ENCODE measurements at places on chromosomes 16 and 17.

- DNase-seq = no peak
These were observed 108.8 kb downstream of the AMFR start for GRCh38 chr16:56316545-56316944.

- no peak for DNase-seq
These were observed 7.1 kb downstream of the NTN1 start for GRCh38 chr17:9028202-9028987.

DNA sequence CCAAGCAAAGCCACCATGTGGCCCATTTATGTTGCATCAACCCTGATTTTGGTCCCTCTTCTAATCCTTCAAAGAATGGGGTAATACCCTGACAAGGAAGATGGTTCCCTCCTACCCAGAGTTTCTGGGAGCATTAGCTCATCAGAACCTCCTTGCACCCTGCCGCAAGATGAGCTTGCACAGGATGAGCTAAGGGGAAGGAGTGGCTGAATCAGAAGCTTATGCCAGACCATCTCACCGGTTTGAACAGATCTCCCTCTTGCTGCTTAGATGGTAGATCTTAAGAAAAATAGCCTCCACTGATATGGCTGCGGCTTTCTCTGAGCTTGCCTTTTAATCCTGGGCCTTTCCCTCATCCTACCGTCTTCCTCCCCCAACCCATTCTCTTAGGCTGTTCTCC is 175.1 kb downstream of the SOX9 start:
- no peak for DNase-seq

DNA sequence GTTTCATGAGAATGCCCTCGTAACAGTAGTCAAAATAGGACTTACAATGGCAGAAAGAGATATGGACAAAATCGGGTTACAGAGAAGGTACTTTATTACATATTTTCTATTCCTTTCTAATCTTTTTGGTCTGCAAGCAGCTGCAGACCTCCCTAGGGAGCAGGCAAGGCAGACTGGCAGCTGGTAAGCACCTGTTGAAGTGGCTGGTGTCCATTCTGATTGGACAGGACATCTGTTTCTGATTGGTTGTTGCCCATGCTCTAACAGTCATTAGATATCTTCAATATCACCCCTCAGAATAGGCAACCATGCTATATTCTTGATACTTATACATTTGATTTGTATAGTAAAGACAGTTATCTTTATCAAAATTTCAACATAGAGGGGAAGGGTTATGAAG is 606.3 kb downstream of the KCNJ2 start:
- no peak for DNase-seq

- DNase-seq = no peak
These were observed 165.4 kb downstream of the PRKCA start for GRCh38 chr17:66467766-66468165.

GRCh38 chr16:6967796-6968320 is 364.8 kb upstream of the RBFOX1 start:
- DNase-seq = no peak

DNA sequence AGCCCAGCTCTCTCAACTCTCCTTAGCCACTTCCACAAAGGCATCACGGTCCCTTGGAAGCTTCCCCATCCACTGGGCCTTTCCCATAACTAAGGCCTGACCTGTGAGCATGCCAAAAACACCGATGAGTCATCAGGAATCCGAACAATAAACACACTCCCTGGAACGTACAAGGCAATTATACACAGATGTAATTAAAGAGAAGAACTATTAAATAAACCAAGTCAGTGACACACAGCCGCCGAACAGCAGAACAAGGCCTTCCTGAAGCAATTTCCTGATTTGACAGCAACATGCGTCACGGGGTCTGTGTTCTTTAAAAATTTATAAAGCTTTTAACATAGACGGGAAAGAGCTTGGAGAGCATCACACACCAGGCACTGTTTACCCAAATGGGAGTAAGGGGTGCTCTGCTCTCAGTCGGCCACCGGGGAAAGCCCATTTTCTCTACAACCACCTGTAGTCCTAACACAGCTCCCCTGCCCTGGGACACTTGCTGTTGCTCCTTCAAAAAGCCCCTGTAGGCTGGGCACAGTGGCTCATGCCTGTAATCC is 29.4 kb downstream of the COG7 start:
- DNase-seq = no peak

DNA sequence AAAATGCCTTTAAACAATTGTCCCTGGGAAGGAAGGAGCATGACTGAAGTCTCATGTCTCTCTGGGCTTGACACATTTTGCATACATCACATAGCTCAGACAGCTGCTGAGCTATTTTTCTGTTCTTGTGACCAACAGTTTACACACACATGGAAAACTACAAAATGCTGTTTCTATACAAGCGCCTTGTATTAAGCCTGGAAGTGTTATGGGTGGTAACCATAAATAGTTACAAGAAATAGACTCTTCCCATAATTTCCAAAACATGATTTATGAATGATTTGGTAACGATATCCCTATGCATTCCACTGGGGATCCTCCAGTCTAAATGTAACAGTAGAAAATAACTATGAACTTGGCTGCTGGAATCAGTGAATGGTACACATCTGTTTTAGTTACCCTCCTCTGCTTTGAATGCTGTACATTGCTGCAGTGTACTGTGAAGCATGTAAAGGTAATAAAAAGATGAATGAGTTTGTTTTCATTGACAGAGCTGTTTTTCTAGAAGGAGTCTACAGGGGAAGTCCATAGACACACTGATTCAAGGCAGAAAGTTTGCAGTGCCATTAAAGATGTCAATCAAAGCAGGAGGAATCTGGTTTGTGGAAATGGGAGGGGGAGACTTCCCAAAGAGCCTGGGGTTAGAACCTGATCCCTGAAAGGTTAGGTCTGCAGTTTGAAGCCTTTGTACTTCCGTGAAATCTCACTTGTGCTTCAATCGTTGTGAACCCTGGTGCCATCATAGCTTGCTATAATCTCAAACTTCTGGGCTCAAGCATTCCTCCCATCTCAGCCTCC is 5.0 kb downstream of the ACSF2 start:
- DNase-seq = no peak

DNA sequence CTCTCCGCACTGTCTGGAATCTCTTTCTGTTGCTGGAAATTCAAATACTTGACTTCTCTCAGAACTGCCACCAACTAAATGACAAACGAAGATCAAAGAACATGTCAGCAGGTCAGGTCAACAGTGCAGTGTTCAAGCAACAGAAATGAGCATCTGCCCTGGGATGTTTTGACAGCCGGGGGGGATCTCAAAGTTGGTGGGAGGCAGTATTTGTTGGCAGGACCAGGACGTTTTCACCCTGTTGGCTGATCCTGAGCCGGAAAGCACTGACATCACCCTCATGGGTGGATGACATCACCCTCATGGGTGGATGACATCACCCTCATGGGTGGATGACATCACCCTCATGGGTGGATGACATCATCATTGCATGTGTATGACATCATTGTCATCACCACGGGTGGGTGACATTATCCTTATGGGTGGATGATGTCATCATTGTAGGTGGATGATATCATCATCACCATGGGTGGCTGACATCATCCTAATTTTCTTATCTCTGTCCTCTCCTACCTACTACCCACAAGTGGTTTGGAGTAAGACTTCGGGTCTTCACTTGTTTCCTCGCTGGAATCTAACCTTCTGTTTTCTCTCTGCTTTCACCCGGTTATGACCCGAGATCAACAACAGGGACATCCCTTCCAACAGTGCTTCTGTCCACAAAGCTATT is 18.9 kb downstream of the DNAH17 start:
- DNase-seq = no peak

DNA sequence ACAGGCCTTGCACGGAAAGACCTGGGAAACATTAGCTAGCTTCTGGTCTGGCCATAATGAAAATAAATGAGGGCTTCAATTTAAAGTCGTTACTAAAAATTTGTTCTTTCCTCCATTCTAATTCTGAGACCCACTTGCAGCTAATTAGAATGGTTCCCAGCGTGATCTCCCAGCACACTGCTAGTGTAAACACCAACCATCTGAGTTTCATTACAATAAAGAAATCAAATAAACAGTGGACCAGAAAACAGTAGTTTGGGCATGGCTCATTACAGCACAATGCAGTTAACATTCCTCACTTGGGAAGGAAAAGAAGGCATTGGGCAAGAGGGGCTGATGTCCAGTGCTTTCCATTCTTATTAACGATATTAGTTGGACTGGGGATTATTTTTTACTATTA is 410.9 kb upstream of the SOX9 start:
- no peak for DNase-seq

DNA sequence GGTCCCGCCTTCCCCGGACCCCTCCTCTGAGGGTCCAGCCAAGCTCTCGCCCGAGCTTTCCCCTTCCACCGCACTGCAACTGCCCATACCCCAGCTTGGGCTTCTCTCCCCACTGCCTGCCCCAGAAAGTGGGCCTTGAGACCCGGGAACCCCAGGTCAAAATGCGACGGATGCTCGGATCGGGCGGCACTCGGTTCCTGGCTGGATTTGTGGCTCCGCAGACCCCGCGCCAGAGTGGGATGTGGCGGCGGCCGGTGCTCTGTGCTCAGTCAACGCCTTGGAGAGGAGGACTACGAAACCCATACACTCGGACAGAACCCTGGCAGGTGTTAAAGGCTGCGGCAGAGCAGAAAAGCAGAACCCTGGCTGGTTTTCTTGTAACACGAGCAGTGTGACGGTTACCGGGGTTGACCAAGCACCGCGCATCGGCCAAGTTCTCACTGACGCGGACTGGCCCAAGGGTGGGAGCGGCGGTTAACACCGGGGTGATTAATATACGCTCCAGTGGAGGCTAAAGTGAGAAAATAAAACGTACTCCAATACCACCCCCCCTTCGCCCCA is 885 bp upstream of the SLFN13 start:
- DNase-seq = no peak

GRCh38 chr17:54902611-54903010 is 2.0 kb downstream of the TOM1L1 start:
- DNase-seq = no peak

DNA sequence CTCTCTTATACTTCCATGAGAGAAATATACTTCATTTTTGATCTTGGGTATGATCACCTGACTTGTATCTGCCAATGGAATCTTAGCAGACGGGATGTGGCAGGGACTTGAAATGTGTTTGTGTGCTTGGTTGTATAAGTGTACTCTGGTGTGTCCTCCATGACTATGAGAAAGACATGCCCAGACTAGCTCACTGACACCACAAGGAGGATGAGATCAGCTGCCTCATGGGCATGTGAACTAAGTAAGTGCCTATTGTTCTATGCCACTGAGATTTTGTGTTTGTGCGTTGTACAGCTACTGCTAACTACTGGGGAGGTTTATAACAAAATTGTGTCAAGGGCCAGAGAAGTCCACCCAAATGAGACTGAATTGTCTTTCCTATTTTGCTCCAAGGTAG is 402.2 kb upstream of the SALL1 start:
- DNase-seq = no peak

DNA sequence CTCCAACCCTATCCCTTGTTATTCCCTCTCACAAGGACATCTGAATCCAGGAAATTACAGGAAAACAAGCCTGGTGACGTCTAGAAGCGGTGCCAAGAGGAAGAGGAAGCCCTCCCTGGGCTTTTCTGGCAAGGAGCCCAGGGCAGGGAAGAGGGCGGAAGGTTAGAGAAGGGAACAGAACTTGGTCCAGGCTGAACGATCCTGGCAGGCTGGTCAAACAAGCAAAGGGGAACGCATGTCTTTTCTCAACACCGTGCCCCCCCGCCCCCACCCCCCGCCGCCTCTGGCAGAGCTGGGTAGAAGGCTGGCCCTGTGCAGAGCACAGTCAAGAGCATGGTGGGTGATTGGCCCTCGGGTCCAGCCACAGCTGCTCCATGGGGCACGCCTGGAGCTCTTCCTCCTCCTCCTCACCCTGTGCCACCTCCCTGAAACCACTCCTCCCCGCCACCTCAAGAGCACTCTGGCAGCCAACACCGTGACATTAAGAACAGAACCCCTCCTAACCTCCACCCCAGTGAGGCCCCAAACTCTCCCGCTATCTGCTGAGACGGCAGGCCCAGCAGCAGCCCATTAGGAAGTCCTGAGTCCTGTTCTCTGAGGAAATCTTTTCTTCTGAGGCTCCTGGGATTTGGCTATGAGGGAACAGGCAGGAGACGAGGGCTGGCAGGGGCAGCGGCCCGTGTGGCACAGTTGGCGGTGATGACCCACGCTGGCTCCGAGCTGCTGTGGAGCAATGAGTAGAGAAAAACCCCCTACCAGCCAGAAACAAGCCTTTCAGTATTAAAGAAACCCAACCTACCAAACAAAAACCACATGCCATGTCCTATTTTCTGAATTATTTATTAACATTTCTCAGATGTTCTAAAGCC is 7.3 kb downstream of the C16orf86 start:
- DNase-seq = no peak

- DNase-seq = no peak
These were observed 14.3 kb downstream of the CNOT1 start for GRCh38 chr16:58615280-58615679.

GRCh38 chr17:39650121-39650579 is 13.2 kb downstream of the STARD3 start:
- DNase-seq = no peak

DNA sequence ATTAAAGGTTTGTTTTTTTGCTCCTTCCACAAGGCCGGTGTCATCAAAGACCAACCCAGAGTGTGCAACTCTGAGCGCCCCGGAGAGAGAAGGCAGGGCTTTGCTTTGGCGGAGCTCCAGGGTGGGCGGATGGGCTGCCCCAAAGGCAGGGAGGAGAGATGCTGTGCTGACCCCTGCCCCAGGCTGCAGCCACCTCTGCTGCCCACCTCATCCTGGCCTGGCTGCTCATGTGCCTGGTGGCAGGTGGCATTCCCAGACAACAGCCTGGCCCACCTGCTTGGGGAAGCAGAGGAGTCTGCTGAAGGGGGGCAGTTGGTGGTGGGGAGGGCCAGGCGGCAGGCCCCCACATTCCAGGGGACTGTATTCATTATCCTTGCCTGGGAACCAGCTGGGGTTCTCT is 122.1 kb downstream of the SDK2 start:
- DNase-seq = no peak

GRCh38 chr16:50858877-50859627 is 117.2 kb downstream of the CYLD start:
- no peak for DNase-seq

DNA sequence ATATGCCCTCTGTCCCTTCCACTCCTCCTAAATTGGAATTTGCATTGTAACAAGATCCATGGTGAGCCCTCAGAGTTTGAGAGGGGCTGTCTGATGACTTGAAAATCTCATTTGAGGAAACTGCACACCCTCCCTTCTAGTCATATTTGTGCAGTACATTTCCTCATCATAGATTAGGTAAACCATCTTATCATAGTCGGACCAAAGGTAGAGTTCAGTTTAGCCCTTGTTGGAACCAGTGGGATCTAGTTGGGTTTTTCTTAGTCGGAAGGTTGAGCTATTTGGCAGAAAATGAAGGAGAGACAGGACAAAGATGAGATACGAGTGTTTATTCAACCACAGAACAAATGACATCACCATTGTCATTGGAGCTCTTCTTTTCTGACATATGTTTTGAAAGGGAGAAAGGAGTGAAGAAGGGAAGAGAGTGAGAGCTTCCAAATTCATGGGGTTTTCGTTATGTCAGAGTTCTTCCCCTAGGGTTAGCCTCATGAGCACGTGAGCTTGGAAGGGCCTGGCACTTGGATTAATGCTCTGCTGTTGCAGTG is 15.8 kb upstream of the KRT20 start:
- DNase-seq = no peak

- no peak for DNase-seq
These were observed 11.5 kb upstream of the FOXF1 start for GRCh38 chr16:86498671-86499439.

GRCh38 chr16:56298948-56299596 is 107.8 kb downstream of the GNAO1 start:
- DNase-seq = no peak

GRCh38 chr16:85170066-85170491 is 57.8 kb upstream of the CIBAR2 start:
- DNase-seq = no peak

Data from activated gamma-delta T cell treated with anti-CD3 and anti-CD28 coated beads, Interleukin-2, amount 50 U/mL, for 16 hours (primary cell).